AG04449 (cell line): ENCODE measurements at places on chromosomes 6 and 20.

- DNase-seq = no peak
These were observed 28.6 kb downstream of the PMEPA1 start for GRCh38 chr20:57680934-57681914.

DNA sequence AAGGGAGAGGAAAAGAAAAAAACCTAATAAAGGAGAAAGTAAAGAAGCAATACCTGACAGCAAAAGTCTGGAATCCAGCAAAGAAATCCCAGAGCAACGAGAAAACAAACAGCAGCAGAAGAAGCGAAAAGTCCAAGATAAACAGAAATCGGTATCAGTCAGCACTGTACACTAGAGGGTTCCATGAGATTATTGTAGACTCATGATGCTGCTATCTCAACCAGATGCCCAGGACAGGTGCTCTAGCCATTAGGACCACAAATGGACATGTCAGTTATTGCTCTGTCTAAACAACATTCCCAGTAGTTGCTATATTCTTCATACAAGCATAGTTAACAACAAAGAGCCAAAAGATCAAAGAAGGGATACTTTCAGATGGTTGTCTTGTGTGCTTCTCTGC, 70.8 kb upstream of the RNF146 start:
- DNase-seq = no peak

GRCh38 chr20:60857708-60858107, 394.4 kb upstream of the CDH4 start:
- peak; percentile 4 for DNase-seq

DNA sequence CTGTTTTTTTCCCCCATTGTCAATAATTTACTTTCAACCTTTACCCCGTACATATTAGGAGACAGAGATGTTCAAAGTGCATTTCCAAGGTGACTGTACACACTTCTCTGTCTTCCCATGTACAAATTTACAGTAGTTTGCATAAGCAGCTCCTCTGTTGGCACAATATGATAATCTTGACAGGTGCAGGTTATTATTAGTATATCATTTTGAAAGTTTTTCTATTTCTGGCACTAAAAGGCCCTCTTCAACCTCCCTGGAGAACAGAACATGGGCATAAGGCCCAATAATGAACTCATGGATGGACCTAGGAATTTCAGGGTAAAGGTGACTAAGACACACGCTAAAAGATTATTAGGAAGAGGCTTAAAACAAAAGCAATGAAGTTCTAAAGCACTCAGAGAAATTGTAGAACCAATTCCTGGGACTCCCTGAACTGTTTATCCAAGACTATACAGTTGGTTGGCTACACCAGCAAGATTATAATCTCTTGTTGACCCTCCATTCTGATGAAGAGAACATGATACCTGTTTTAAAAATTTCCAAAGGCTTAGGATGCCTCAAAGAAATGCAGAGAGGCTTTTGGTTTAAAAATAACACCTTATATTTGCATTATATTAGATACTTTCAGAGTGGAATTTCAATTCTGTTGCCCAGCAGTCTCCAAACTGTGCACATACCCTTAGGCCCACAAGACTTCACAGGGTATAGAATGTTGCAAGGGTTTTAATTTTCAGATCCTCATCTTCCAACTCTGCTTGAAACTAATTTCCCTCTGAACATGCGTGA, 1.1 kb downstream of the AIG1 start:
- DNase-seq = no peak

- no peak for DNase-seq
These were observed 1.0 kb downstream of the NAPB start for GRCh38 chr20:23419995-23420901.

GRCh38 chr6:26421259-26422144, 18.8 kb upstream of the BTN3A3 start:
- DNase-seq = peak; percentile 50

DNA sequence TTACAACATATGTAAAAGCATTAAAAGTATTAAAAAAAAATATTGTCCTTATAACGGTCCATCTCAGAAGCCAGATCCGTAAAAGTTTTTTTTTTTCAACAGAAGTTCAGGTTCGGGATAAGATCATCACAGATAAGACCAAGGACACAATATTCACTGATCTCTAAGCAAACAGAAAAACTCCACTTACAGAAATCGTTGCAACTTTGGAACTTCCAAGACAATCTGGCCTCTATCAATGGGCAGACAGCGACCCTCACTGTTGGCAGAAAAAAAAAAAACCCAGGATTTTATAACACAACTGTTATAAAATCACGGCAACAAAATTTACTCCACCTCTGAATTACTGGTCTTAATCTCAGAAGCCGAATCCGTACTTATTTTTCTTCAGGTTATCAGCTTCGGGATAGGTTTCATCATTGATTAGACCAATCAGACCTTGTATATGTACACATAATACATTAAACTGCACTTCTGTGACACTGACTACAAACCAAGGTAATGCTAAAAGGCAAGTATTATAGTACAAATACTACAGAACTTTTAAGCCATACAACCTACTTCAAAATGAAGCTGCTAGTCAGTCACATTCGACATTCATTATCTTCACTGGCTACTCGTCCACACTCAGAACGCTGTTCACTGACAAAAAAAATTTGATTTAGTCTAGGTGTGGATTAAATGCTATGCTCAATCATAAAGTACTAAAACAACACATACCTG, 34.7 kb upstream of the SYNCRIP start:
- no peak for DNase-seq

DNA sequence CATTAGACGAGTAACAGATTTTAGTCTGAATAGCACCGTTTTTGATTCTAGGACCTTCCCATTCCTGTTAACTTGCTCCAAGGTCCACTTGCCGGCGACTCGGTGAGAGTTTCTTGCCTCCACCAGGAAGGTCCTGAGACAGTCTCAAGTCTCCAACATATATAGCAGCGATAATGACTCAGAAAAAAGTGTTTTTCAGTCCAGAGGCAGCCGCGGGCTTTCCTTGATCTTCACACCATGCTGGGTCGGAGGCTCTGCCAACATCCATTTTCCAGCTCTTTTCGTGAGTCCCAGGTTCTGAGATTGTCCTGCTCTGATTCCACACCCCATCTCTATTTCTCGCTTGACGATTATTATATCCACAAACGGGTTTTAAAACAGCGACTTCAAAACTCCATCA, 170.5 kb downstream of the GPX5 start:
- no peak for DNase-seq

- peak; percentile 26 for DNase-seq
These were observed 113.2 kb downstream of the VIP start for GRCh38 chr6:152863618-152864326.

- DNase-seq = no peak
These were observed 1.6 kb downstream of the PGBD1 start for GRCh38 chr6:28282926-28283325.

DNA sequence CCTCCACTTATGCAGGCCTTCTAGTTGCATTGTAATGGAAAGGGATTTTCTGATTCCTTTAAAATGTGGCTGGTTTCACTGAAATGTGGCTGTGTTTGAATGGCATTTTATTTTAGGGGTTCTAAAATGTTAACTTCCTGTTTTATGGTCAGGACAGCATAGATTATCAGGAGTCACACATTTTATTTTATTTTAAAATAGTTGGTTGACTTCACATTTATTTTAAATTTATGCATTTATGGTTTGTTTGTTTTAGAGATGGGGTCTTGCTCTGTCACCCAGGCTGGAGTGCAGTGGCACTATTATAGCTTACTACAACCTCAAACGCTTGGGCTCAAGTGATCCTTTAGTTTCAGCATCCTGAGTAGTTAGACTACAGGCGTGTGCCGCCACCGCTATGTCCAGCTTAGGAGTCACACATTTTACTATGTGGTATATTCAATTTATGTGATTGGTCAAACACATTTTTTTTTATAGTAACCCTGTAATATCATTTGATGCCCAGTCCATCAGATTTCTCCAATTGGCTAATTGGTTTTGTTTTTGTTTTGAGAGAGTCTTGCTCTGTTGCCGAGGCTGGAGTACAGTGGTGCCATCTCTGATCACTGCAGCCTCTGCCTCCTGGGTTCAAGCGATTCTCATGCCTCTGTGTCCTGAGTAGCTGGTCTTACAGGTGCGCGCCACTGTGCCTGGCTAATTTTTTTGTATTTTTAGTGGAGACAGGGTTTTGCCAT, 2.3 kb downstream of the DTD1 start:
- no peak for DNase-seq

GRCh38 chr6:130158056-130158455, 64.7 kb downstream of the SAMD3 start:
- no peak for DNase-seq

GRCh38 chr6:142207265-142207877, 60.3 kb downstream of the VTA1 start:
- DNase-seq = no peak

GRCh38 chr20:8964959-8965562, 103.8 kb upstream of the PLCB4 start:
- no peak for DNase-seq

DNA sequence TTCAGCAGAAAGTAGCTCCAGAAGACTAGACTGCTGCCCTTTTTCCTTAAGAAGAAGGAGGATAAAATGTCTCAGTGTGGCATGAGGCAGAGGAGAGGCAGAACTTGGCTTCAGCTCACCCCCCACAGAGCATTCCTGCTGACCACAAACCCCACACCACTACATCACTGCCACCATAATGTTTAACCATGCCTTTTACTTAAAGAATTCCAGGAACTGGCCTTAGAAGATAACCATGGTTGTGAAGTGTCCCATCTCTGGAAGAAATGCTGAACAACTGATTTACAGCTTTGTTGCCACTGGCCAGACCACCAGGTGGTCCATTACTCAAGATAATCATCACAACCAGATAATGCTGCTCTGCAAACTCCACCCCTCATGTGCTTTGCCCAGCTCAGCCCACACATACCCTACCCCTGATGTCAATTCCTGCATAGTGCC, 154.1 kb downstream of the CD24 start:
- peak; percentile 34 for DNase-seq

GRCh38 chr6:106574741-106575458, 54.4 kb downstream of the RTN4IP1 start:
- DNase-seq = no peak

DNA sequence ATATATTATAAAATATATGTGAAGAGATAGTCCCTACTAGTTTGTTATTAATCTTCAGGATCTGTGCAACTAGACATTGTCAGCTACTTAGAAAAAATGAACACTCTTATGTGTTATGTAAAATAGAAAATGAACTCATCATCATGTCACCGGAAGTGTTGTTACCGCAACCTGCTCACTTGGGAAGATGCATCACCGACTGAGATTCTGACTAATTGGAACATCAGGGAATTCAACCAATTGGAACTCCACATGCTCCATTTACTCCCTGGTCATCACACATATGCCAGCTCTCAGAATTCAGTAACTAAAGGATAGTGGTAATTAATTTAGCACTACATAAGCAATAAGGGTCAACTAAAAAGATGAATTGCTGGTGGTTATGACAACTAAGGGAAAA, 16.7 kb upstream of the B3GAT2 start:
- no peak for DNase-seq

- no peak for DNase-seq
These were observed 49.7 kb downstream of the COL11A2 start for GRCh38 chr6:33142501-33143070.

- no peak for DNase-seq
These were observed 1207.2 kb upstream of the CITED2 start for GRCh38 chr6:140581601-140582000.

DNA sequence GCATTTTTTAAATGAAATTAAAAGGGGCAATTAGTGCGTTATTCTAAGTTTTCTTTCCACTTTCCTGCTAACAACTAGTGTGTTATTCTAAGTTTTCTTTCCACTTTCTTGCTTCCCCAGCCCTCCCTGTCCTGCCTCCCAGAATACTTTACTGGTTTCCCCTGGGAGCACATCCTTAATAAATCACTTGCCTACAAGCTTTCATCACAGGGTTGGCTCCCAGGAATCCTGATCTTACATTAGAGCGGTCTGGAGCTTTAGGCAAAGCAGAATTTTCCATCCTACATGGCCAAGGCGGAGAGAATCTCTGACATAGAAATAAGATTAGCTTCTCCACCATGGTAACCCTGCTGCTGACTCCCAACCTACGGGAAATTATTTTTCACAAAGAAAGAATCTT, 150.4 kb downstream of the BFSP1 start:
- no peak for DNase-seq

GRCh38 chr20:44032583-44033331, 118.1 kb downstream of the TOX2 start:
- no peak for DNase-seq

DNA sequence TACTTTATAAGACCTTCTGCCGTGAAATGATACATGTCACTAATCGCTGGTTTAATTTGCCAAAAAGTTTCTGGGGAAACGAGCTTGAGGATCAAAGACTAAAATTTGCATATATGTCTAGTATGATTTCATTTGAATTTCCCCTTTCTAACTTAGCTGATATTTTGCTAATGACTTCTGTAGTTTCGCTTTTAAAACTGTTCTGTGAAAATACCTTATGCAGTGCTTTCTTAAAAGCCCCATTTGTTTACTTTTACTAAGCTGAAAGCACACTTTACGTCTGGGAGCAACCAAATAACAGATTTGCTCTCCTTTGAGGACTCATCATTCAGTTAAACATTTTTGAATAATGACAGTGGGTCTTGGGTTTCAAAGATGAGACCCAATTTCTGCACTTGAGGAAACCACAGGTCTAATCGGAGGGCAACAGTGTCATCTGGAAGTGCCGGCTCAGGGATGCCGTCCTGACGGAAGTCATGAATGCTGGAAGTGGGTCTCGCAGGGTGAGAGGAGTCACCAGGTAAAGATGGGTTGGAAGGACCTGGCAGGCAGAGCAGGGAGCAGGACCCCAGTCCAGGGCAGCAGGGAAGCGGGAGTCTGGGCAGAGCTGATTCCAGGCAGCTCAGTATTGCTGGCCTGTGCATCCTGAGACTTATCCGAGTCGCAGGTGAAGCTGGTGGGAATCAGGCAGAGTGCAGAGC, 33.2 kb downstream of the PLEKHG1 start:
- no peak for DNase-seq

DNA sequence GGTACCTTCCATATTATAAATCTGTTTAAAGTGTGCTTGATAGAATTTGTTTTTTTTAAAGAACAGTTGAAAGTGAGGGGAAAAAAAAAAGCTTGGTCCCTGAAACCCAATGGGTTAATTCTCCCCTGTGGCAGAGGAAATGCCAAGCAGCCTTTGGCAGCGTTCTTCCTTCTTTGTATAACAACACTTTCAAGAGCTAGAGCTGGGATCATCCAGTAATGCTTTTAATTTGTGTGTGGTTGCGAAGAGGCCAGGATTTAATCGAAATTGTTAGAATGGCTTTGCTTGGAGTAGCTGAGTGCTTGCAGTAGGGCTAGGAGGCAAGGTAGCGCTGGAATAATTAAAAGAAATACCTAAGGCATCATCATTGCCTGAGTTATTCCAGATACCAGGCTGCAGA, 692.0 kb downstream of the DHX35 start:
- DNase-seq = no peak

GRCh38 chr6:83114164-83114563, 46.7 kb downstream of the DOP1A start:
- DNase-seq = no peak

- DNase-seq = no peak
These were observed 1219.0 kb upstream of the EYS start for GRCh38 chr6:66926060-66926459.
